Glutamatergic neuron (in vitro differentiated cells): ENCODE measurements at places on chromosomes 16 and 17. TPM values are rescaled to one million over a fixed set of nuclear protein-coding genes. Genes with fewer than 3 reads are reported as not detected.

Gene AXIN2
- 26.5 TPM for total RNA-seq

Gene CTRB1
- total RNA-seq, result not detected

Gene CDR2L
- total RNA-seq, result 59.4 TPM

Gene SPATA32
- total RNA-seq, result not detected

Gene KRTAP3-1
- total RNA-seq, result not detected

Gene PIRT
- 0.32 TPM for total RNA-seq

Gene GNG13
- not detected for total RNA-seq

Gene HSF4
- 7.2 TPM for total RNA-seq

Gene MYO15A
- 4.0 TPM for total RNA-seq

Gene TMEM220
- 1.6 TPM for total RNA-seq

Gene CMTM2
- total RNA-seq, result not detected

Gene CD300LB
- total RNA-seq, result not detected

Gene CYGB
- 20.4 TPM for total RNA-seq

Gene DDX19B
- total RNA-seq, result 50.4 TPM

Gene MILR1
- total RNA-seq, result not detected

Gene WDR59
- total RNA-seq, result 65.9 TPM

Gene HNF1B
- not detected for total RNA-seq

Gene CDC27
- total RNA-seq, result 94.6 TPM

Gene PPP1R9B
- 74.0 TPM for total RNA-seq

Gene WNT9B
- not detected for total RNA-seq

Gene TNFRSF17
- total RNA-seq, result not detected

Gene MAF
- total RNA-seq, result 5.0 TPM

Gene LLGL2
- total RNA-seq, result 4.8 TPM

Gene TMC8
- total RNA-seq, result not detected

Gene NACA2
- not detected for total RNA-seq

Gene MT1E
- not detected for total RNA-seq
